ENCODE measurements at places on chromosomes 6 and 20. TPM values are rescaled to one million over a fixed set of nuclear protein-coding genes. Genes with fewer than 3 reads are reported as not detected.

The SPATS1 gene
- total RNA-seq, result not detected

- no peak for DNase-seq
Observed at GRCh38 chr6:105902401-105903031, 183.6 kb upstream of the PRDM1 start.

The CST5 gene
- not detected for total RNA-seq

- DNase-seq, result peak; percentile 36
Observed at GRCh38 chr6:82006027-82006738, 241.4 kb downstream of the IBTK start.

DNA sequence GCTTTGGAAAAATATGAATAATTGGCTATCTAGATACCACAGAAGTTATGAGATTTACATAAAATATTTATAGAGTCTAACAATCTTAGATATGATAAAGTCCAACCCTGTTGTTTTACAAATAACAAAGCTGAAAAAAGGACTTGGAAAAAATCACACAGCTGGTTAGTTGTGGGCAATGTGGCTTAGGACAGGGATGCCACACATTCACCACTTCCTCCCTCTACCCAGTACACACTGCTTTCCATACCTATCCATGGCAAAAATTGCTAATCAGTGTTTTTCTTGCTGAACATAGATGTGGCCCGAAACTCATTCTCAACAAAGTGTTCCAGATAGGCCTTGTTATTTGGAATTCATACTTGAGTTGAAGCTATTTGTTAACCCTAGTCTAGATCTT, 147.3 kb upstream of the BMP5 start:
- DNase-seq, result peak; percentile 19

DNA sequence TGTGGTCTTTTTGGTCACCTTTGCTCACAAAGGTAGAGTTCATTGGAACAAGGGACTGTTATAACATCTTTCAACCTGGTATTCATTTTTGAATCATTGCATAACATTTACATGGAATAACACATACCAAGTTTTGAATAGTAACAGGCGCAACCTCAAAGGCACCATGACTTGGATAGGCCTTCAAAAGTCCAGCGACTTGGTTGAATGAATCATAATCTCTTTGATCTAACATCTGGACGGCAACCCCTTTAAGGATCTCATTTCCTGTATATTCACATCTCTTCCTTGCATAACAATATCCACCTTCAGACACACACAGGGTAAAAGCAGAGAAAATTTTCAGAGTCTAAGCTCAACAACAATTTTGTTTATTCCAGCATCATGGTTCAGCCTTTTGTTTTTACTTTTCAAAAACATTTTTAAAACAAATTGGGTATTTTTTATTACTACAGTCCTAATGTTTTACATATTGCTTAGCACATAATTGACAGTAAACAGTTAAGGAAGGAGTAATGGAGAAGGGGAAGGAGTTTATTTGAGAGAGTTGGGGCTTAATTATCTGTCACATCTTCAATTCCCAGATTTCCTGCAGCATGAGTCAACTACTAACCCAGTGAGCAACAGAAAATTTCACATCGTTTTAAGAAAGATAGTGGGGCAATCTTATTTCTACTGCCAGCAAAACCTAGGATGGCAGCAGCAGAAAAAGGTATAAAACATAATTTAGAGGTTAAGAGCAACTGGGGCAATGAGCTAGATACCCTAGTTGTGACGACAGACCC, 41.8 kb upstream of the F13A1 start:
- DNase-seq, result no peak

The SLC4A11 gene
- total RNA-seq, result not detected

GRCh38 chr6:110029144-110029543, 51.0 kb downstream of the GPR6 start:
- DNase-seq, result no peak

The KCNK16 gene
- total RNA-seq, result not detected

- DNase-seq, result no peak
Observed at GRCh38 chr6:33604941-33605854, 15.9 kb upstream of the ITPR3 start.

GRCh38 chr6:156900292-156900691, 123.1 kb downstream of the ARID1B start:
- DNase-seq, result no peak

- no peak for DNase-seq
Observed at GRCh38 chr6:90175627-90176538, 120.8 kb downstream of the BACH2 start.

GRCh38 chr6:168384045-168385036, 56.6 kb upstream of the SMOC2 start:
- DNase-seq, result no peak

The OVOL2 gene
- 0.47 TPM for total RNA-seq

- DNase-seq, result no peak
Observed at GRCh38 chr6:150152891-150153876, 10.3 kb downstream of the PPP1R14C start.

The ZSCAN16 gene
- total RNA-seq, result 9.9 TPM

GRCh38 chr6:132768051-132768517, 10.4 kb upstream of the VNN2 start:
- DNase-seq, result peak; percentile 23

The FGD2 gene
- total RNA-seq, result not detected

DNA sequence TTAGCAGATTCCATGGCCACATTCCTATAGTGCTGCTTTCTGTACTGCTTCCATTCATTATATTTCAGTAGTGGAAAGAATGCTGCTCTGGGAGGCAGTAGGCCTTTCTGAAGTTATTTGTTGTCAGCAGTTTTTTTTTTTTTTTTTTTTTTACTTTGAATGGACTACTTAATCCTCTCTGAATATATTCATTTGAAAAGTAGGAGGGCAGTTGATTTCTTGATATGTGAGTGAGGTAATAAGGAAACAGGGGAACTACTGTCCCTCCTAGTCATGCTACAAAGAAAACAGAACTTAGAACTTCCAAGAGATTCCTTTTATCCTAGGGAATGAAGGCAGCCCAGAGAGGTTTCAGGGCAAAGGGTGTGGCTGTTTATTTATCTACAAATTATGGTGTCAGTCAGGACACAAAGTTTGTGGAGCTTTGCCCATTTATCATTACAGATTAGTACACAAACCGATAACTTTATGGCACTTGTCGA, 155.9 kb downstream of the JARID2 start:
- no peak for DNase-seq

DNA sequence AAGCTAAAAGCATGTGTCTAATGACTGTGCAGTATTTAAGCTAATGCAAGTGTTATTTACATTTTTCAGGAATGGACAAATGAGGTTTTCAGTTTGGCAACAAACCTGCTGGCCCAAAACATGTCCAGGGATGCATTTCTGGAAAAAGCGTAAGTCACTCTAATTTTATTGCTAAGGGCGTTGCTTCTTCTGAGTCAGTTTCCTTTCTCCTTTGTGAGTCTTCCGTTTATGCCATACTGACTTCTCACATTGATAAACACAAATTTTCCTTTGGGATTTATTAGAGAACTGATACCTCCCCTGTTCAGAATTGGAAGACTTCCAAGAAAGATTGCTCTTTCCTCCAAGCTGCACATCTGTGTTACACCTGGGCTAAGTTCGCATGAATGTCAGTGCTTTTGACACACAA, 422.9 kb upstream of the PLCB4 start:
- DNase-seq, result peak; percentile 25

GRCh38 chr20:63612276-63612931, 14.5 kb downstream of the GMEB2 start:
- DNase-seq, result no peak

- DNase-seq, result no peak
Observed at GRCh38 chr6:68994521-68994920, 359.4 kb downstream of the ADGRB3 start.

GRCh38 chr6:145272246-145272645, 463.1 kb downstream of the EPM2A start:
- DNase-seq, result no peak

DNA sequence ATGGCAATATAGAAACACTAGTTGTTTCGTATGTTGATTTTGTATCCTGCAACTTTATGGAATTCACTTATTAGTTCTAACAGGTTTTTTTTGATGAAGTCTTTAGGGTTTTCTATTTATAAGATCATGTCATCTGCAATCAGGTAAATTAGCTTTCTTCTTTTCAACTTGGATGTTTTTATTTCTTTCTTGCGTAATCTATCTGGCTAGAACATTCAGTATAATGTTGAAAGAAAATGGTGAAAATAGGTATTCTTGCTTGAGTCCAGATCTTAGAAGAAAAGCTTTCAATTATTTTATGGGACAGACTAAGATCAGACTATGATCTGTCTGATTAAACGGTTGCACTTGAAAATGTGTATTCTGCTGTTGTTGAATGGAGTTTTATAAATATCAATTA, 820.8 kb upstream of the ADGRB3 start:
- DNase-seq, result no peak

GRCh38 chr6:100612094-100612493, 147.4 kb upstream of the SIM1 start:
- DNase-seq, result no peak

DNA sequence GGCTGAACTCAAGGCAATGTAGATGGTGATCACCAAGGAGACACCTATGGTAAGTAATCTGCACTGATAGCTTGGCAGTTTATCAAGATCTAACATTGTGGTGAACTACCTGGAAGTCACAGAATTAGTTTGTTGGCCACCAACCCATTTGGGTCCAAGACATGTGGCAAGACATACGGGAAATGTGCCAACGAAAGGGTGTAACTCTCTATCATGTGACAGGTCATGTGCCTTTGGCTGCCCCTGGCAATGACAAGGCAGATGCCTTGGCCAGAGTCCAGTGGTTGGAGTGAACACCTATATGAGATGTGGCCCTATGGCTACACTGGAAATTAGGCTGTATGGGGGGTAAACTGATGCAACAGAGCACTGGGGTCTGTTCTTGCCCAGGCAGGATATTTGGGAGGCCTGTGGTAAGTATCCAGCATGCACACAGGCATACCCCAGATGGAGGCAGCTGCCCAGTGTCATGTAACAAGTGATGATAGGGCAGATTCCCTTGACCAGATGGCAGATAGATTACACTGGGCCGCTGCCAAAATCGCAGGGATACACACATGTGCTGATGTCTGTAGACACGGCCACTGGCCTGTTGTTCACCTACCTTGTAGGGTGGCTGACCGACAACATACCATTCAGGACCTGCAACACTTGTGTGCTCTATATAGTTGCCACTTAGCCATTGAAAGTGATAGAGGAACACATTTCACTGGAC, 35.5 kb upstream of the HSF2 start:
- DNase-seq, result no peak

The SLC13A3 gene
- not detected for total RNA-seq

The ULBP1 gene
- total RNA-seq, result 3.4 TPM

- DNase-seq, result no peak
Observed at GRCh38 chr6:75135450-75135849, 70.4 kb downstream of the COL12A1 start.

GRCh38 chr20:2840967-2841531, 504 bp downstream of the VPS16 start:
- DNase-seq, result peak; percentile 31

- DNase-seq, result no peak
Observed at GRCh38 chr6:15656145-15656544, 6.7 kb downstream of the DTNBP1 start.

The MATN4 gene
- total RNA-seq, result not detected

GRCh38 chr6:153373869-153374268, 242.8 kb upstream of the RGS17 start:
- no peak for DNase-seq

- DNase-seq, result peak; percentile 53
Observed at GRCh38 chr6:148657048-148657447, 89.8 kb upstream of the UST start.

DNA sequence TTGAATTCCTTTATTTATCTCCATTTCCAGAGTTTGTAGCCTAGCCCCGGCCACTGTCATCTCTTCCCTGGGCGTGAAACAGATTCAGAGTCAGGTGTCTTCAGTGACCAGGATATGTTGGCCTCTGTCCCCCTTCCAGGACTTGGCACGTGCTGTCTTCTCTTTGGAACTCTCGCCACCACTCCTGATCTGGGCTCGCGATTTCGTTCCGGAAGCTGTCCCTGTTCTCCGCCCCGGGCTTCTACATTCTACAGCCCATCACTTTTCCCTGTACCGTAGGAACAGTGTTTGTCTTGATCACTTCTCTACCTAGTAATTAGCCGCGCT, 739 bp downstream of the GSS start:
- DNase-seq, result no peak

GRCh38 chr6:144673807-144674206, 388.7 kb downstream of the UTRN start:
- no peak for DNase-seq

DNA sequence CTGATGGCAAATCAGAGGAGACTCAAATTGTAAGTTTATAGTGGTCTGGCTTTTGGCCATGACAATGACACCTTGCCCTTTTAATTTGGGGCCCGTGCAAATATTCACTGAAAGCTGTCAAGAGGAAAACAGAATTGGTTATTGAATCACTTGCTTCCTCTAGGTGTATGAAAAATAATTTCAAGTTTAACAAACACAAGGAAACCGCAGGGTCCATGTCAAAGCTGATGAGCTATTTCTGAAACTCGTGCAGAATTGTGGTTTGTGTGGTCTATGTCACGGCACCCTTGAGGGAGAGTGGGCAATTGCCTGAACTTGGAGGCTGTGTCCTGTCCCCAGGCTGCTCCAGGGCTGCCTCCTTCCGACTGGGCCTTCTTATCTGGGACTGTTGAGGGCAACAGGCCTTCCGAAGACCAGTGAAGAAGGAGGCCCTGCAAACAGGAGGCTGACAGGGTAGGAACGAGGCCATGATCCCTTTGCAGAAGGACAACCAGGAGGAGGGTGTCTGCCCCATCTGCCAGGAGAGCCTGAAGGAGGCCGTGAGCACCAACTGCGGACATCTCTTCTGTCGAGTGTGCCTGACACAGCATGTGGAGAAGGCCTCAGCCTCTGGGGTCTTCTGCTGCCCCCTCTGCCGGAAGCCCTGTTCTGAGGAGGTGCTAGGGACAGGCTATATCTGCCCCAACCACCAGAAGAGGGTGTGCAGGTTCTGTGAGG, 788 bp downstream of the TRIM40 start:
- DNase-seq, result no peak

The SCGN gene
- not detected for total RNA-seq

The KCNK15 gene
- total RNA-seq, result not detected

DNA sequence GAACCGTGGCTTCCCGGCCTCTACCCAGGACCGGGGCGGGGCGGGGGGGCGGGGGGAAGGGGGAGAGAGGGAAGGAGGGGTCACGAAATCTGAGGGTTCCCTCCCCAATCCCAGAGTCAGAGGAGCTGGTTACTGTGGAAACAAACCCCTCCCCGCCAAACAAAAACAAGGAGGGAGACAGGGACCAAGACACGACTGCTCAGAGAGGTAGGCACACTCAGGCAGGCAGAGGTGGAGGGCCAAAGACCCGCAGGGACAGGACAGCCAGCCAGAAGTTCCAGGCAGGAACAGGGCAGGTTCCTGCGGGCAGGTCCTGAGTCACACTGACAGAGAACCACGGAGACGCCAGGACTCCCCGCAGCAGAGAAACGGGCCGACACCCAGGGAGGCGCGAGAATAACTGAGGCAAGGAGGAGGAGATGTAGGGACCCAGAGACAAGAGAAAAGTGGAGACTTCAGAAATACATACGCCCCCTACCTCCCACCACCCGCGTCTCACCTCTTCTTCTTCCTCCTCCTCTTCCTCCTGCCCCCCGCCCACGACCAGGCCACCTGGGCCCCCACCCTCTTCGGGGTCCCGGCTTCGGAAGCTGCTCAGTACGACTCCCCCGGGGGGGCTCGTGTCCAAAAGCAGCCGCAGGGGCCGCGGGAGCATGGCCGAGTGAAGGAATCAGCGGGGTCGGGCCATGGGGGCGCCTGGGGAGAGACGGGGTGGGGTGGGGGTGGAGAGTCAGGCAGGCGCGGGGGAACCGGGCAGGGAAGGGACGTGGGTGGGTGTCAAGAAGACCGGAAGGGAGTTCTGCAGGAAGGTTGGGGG, 578 bp downstream of the RGL2 start:
- DNase-seq, result peak; percentile 63

The THBS2 gene
- total RNA-seq, result 0.19 TPM

Data from H4 (cell line).